ENCODE measurements at places on chromosomes 13 and 19. TPM values are rescaled to one million over a fixed set of nuclear protein-coding genes. Genes with fewer than 3 reads are reported as not detected.

LILRB1 gene
- not detected for total RNA-seq

CKM gene
- 0.12 TPM for total RNA-seq

ADGRE2 gene
- 0.11 TPM for total RNA-seq

TSSK6 gene
- 2.0 TPM for total RNA-seq

RNF126 gene
- total RNA-seq, result 12.7 TPM

ACP7 gene
- 0.87 TPM for total RNA-seq

UBE2L5 gene
- total RNA-seq, result not detected

FFAR3 gene
- not detected for total RNA-seq

GZMM gene
- not detected for total RNA-seq

SERTM1 gene
- total RNA-seq, result under 0.01 TPM

ZNF766 gene
- total RNA-seq, result 11.4 TPM

C13orf42 gene
- total RNA-seq, result not detected

VAV1 gene
- not detected for total RNA-seq

ZNF570 gene
- 7.0 TPM for total RNA-seq

CEACAM7 gene
- total RNA-seq, result not detected

PEAK3 gene
- total RNA-seq, result not detected

UGGT2 gene
- total RNA-seq, result 67.3 TPM

CGB3 gene
- not detected for total RNA-seq

CCDC106 gene
- 2.5 TPM for total RNA-seq

FGF9 gene
- 0.12 TPM for total RNA-seq

SPACA4 gene
- total RNA-seq, result not detected

COL5A3 gene
- total RNA-seq, result 4.8 TPM

PALM gene
- total RNA-seq, result 3.5 TPM

ZNF433 gene
- 6.5 TPM for total RNA-seq

TEKTIP1 gene
- total RNA-seq, result not detected

KISS1R gene
- total RNA-seq, result not detected

ICAM4 gene
- 0.75 TPM for total RNA-seq

MISP gene
- 0.12 TPM for total RNA-seq

LIPE gene
- total RNA-seq, result 3.7 TPM

KL gene
- total RNA-seq, result 0.11 TPM

TSHZ3 gene
- total RNA-seq, result 14.0 TPM

OR10H1 gene
- not detected for total RNA-seq

SWSAP1 gene
- 0.62 TPM for total RNA-seq

AMER2 gene
- not detected for total RNA-seq

UBL3 gene
- total RNA-seq, result 38.6 TPM

TPTE2 gene
- not detected for total RNA-seq

IGSF23 gene
- not detected for total RNA-seq

CABP5 gene
- not detected for total RNA-seq

IGFL2 gene
- total RNA-seq, result not detected

CEACAM16 gene
- not detected for total RNA-seq

TMEM255B gene
- total RNA-seq, result 1.3 TPM

ZSCAN4 gene
- total RNA-seq, result not detected

SH2D3A gene
- total RNA-seq, result not detected

All from uterine smooth muscle cell (primary cell).